ENCODE measurements at places on chromosomes 1 and 21.
A peak's percentile ranks its signal among the peaks of the same experiment; 100 is the strongest.

DNA sequence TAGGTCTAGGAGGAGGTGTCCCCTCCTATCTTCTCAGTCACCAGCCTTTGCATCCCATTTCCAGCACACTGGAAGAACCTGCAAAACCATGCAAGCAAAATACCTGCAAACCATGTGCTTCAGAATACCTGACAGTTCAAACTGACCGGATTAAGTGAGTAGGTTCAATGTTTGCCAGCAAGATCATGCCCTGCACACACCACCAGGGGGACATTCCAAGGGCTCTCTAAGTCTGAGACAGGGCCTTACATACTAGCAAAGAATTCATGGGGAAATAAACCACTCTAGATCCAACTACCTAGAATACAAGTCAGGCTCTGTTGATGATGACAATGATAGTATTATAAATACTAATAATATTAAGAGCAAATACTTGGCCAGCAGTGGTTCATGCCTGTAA is 27.6 kb downstream of the INPP5B start:
- DNase-seq = no peak

GRCh38 chr1:28249013-28249865 is 10.1 kb upstream of the SESN2 start:
- DNase-seq = peak; percentile 9

DNA sequence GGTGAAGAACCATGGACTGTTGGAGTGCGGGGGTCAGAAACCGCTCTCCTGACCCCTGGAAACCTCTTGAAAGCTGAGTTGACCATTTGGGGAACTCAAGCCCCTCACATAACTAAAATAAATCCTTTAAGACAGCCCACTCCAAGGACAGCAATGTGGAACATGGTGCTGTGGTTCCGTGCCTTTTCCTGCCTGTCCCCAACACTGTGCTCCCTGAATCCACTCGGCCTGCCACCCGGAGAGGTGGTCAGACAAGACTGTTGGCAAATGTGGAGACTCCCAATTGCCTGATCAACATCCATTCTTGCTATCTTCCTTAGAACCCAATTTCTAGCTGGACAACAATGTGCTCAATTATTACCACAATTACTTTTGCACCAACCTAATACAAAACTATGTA is 286.0 kb downstream of the NPHP4 start:
- DNase-seq = no peak

DNA sequence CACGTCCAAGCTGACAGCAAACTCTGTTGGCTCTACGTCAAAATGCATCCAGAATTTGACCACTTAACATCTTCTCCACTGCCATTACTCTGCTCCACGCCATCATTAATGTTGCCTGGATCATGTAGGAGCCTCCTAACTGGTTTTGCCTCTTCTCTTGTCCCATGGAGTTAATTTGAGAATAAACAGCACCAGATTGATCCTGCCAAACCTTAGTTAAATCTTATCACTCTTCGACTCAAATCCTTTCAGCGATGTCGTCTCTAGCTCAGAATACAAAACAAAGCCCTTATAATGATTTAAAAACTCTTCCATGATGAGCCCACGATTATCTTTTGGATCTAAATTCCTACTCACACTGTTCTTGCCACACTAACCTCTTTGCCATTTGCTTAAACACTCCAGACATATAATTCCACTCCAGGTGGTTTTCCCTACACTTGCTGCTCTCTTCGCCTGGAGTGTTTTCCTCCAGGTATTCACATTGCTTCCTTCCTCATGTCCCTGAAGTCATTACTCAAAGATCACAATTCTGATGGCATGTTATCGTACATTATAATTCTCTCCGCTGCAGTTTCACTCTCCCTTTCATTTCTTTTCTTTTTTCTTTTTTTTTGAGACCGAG is 90.7 kb upstream of the KCNK2 start:
- no peak for DNase-seq

GRCh38 chr21:43207868-43208267 is 39.1 kb downstream of the CRYAA start:
- DNase-seq = no peak

GRCh38 chr1:12067900-12068821 is 5.1 kb downstream of the TNFRSF8 start:
- no peak for DNase-seq

GRCh38 chr1:210669951-210670350 is 341.2 kb downstream of the HHAT start:
- DNase-seq = peak; percentile 33

- DNase-seq = no peak
Measured at GRCh38 chr1:153985341-153985912, 712 bp downstream of the RAB13 start.

DNA sequence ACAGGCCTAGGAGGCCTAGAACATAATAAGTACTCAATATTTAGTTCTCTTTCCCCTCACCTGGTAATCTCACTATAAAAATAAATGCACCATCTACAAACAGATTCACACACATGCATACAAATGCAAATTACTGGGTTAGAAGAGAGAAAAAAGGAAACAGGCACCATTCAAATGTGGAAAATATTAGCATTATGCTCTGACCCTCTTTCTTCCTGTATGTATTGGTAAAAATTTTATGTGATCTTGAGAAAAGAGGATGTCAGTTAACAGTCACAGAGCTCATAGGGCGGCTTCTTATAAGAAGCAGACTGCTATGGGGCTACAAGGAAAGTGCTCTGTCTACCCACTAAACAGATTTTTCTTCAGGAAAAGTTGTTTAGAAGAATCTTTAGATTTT is 565.4 kb downstream of the LMO4 start:
- DNase-seq = no peak

DNA sequence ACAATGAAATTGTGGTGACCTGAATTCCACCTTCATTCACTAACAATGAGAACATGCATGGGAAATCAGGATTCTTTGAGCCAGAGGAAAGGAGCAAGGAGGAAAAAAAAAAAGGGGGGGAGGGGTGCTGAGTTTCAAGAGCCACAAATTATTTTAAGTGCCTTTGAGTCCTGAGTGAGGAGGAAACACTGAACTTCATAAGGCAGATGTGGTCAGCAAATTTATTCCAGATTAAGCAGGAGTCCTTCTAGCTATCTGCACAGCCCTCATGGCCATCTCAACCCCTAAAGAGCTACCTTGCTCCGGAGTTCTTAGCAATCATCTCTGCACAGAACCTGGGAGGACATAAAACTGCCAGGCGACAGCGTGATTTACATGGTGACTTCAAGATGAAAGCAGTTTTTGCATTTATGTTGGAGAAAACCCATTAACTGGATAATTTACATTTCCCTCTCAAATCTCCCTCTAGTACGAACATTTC is 21.7 kb downstream of the ASTN1 start:
- no peak for DNase-seq

GRCh38 chr1:15038232-15039016 is 115.1 kb upstream of the TMEM51 start:
- no peak for DNase-seq

GRCh38 chr1:17347769-17348592 is 24.0 kb upstream of the PADI6 start:
- no peak for DNase-seq

DNA sequence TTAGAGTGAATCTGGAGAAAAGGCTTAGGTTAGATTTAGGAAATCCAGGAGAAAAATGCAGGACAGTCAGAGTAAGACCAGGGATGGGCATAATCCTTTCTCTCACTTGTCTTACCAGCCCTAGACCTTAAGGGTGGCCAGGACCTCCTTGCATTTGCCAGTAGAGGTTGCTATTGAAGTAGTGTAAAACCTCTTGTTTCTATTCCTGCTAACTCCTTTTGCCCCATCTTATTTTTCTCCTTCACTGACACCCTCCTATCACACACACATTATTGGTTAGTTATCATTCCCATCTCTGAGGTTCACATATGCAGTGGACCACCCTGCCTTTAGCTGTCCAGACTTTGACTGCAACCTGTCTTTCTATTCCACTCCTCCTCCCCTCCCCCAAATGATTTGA is 75.0 kb upstream of the MACF1 start:
- DNase-seq = peak; percentile 96
